Endodermal cell (in vitro differentiated cells): ENCODE measurements at places on chromosomes 2 and 18. TPM values are rescaled to one million over a fixed set of nuclear protein-coding genes. Genes with fewer than 3 reads are reported as not detected.

Gene EMILIN1
- total RNA-seq: 1.5 to 2.1 TPM (median 1.9 TPM) in 3 replicates

GRCh38 chr18:8328126-8328525 is 281.1 kb upstream of the RAB12 start:
- no peak for DNase-seq

Gene GREB1L
- 3.9 and 5.2 TPM in 2 replicates for total RNA-seq

GRCh38 chr2:216522892-216523502 is 24.4 kb downstream of the RPL37A start:
- DNase-seq: no peak

DNA sequence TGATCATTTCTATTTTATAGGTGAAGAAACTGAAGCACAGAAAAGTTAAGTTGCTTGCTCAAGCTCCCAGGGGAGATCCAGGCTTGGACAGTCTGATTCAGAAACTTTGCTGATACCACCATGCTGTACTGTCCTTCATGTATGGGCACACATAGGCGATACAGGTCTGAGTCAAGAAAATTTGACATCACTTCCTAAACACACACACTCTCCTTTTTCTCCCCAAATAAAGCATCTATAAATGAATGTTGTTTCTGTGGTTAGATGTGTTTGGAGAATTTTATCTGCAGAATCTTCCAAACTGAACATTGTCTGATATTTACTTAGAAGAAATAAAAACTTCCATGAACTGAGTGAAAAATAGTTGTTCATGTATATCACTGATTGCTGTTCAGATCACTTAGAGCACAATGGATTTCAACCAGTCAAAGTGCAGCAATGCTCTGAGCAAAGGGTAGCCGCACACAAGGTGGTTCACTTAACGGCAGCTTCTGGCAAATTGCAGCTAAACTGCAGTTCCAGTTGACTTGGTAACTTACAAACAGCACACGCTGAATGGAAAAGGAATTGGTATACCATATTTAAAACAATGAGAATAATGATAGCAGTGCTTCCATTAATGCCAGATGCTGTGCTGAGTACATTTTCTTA is 10.0 kb upstream of the AGFG1 start:
- no peak for DNase-seq

DNA sequence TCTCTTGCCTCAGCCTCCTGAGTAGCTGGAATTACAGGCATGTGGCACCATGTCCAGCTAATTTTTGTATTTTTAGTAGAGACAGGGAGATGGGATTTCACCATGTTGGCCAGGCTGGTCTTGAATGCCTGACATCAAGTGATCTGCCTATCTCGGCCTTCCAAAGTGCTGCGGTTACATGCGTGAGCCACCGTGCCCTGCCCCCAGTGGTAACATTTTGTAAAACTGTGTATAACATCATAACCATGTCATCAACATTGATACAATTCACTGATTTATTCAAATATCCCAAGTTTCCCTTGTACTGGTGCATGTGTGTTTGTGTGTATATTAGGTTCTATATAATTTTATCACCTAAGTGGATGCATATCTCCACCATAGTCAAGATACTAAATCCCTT is 70.0 kb downstream of the PDCL3 start:
- DNase-seq: no peak
